ENCODE measurements at places on chromosomes 7 and 10.

DNA sequence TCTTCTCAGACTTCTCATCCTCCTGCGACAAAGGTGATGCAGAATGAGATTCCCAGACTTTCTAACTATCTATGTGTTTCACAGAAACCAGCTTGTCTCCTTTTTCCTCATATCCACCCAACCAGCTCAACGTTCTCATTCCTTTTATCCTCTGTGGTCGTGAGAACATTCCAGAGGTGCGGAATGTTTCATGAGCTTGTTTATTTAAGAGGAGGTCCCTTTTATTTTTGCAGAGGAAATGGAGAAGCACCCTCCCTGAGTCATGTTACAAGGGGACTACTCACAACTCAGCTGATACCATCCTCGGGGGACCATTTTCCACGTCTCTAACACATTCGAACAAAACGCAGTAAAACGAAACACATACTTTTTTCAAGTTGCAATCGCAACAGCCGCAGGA, 93.2 kb downstream of the ZRANB1 start:
- DNase-seq = peak; percentile 85

- DNase-seq = no peak
Measured at GRCh38 chr7:92750447-92750839, 85.9 kb downstream of the CDK6 start.

DNA sequence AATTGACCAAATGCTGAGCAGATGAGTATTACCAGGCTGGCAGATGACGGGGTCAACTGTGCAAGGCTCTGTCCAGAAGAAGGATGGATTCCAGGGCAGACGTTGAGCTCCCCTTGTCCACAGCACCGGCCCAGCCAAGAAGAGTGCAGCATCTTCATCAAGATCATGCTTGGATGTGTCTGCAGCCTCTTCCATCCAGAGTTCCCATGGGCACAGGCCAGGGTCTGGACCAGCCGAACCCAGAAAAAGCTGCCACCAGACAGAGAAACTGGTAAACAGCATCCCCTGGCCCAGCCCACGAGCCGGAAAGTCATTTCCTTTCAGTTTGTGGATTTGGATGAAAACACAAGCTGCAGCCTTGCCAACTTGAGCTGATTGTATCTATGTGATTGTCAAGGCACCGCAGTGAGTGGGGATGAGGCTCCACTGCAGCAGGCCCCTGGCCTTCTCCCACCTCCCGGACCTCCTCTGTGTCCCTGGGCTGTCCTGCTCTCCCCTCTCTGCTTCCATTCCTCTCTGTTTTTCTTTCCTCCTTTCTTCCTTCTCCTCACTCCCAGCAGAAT, 321.8 kb downstream of the TCERG1L start:
- DNase-seq = no peak

GRCh38 chr7:133501771-133502170, 248.9 kb downstream of the EXOC4 start:
- DNase-seq = no peak

- DNase-seq = no peak
Measured at GRCh38 chr7:71221549-71221948, 89.6 kb downstream of the GALNT17 start.

DNA sequence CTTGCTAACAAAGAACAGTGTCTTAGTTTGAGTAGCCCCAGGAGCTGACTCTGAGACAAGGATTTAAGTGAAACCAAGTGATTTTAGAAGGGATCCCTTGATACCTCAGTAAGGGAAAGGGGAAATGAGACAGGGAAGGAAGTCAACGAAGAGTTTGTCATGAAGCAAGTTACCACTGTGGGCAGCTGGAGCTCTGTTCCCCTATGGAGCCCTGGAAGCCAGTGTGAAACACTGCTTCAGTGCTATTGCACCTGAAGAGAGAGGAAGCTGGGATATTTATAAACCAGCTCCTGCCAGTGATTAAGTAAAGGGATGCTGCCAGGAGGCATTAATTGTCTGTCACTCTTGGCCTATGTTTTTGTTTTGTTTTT, 58.9 kb upstream of the WAPL start:
- DNase-seq = no peak

GRCh38 chr7:30572212-30572841, 22.4 kb upstream of the GARS1 start:
- DNase-seq = no peak

- DNase-seq = no peak
Measured at GRCh38 chr10:72308320-72308987, 34.7 kb downstream of the DDIT4 start.

All from non-pigmented ciliary epithelial cell (primary cell).